ENCODE measurements at places on chromosomes 3 and 15. TPM values are rescaled to one million over a fixed set of nuclear protein-coding genes. Genes with fewer than 3 reads are reported as not detected.

BFSP2 gene
- not detected for total RNA-seq

FOXB1 gene
- not detected for total RNA-seq

ARNT2 gene
- total RNA-seq = 4.7 TPM

AGBL1 gene
- total RNA-seq = not detected

ADGRG7 gene
- not detected for total RNA-seq

ASB14 gene
- not detected for total RNA-seq

PEX11A gene
- 11.4 TPM for total RNA-seq

NANOGP8 gene
- total RNA-seq = 0.15 TPM

KCNMB2 gene
- total RNA-seq = under 0.01 TPM

MKRN2OS gene
- total RNA-seq = 0.33 TPM

All from smooth muscle cell of trachea (primary cell).